Ascending aorta (tissue), 2 donors: ENCODE measurements at places on chromosomes 4 and X.

- DNase-seq: no peak
Measured at GRCh38 chrX:132071254-132071653, 48.2 kb downstream of the STK26 start.

GRCh38 chrX:154378059-154378798 is 866 bp upstream of the EMD start:
- no peak for DNase-seq

- no peak for DNase-seq
Measured at GRCh38 chr4:7158991-7159390, 33.3 kb upstream of the SORCS2 start.

GRCh38 chrX:51837921-51838320 is 55.5 kb upstream of the MAGED1 start:
- no peak for DNase-seq

DNA sequence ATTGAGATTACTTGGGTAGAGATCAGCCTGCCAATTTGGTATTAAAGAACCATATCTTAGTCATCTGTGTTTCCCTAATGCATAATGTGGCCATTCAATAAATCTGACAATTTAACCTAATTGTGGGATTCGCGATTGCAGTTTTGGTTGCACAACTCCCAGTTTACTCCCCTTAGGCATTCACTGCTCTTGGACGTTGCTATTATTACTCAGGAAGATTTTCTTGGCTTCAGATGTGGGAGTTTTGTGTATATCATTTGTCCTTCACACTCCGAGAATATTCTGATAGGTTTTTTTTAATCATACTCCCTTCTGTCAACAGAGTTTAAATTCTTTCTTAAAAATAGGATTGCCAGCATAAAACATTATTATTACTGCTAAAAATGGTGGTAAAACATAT is 22.0 kb upstream of the TRPC3 start:
- DNase-seq: no peak

- no peak for DNase-seq
Measured at GRCh38 chr4:74038086-74038424, 434 bp downstream of the CXCL3 start.

DNA sequence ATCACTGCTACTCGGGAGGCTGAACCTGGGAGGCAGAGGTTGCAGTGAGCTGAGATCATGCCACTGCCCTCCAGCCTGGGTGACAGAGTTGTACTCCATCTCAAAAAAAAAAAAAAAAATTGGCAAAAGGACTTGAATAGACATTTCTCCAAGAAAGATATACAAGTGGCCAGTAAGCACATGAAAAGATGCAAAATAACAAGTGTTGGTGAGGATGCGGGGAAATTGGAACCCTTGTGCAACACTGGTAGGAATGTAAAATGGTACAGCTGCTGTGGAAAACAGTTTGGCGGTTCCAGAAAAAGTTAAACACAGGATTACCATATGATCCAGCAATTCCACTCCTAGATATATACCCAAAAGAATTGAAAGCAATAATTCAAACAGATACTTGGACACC is 19.4 kb downstream of the RBM10 start:
- DNase-seq: no peak

- no peak for DNase-seq
Measured at GRCh38 chrX:130111220-130112154, 1.2 kb upstream of the ELF4 start.

DNA sequence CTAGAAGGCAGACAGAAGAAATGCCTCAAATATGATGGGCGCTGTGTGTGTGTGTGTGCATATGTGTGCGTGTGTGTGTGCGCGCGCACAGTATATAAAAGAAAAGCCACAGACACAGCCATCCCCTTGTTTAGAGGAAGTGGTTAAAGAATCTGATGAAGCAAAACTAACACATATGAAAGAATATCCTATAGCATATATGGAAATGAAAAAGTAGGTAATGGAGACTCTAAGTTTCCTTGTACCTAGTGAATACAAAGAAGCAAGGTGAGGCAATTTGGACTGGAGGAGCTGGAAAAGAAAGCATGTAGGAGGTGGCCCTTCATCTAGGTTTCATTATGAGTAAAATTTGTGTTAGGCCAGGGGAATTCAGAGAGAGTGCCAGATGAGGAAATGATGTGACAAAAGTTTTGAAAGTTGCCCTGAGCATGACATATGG is 58.6 kb upstream of the MCF2 start:
- DNase-seq: no peak
